ENCODE measurements at places on chromosomes 3 and 15.

- no peak for DNase-seq
Measured at GRCh38 chr3:50441424-50442217, 61.8 kb downstream of the CACNA2D2 start.

DNA sequence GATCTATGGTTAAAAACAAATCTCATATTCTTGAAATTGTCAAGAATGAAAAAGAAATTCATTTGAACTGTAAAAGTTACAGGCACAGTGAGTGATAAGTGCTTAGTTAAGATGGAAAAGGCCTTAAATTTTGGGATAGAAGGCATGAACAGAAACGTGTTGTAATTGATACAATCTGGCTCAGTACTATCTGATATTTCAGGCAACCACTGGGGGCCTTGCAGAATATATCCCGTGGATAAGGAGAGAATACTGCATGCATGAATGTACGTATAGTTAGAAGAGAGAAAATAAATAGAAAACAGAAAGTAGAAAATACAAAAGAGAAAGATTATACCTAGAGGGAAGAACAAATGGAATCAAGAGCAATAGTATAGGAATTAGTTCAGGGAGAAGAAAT is 741.4 kb upstream of the CCDC54 start:
- DNase-seq: no peak

- no peak for DNase-seq
Measured at GRCh38 chr3:98010194-98010882, 24.8 kb downstream of the GABRR3 start.

DNA sequence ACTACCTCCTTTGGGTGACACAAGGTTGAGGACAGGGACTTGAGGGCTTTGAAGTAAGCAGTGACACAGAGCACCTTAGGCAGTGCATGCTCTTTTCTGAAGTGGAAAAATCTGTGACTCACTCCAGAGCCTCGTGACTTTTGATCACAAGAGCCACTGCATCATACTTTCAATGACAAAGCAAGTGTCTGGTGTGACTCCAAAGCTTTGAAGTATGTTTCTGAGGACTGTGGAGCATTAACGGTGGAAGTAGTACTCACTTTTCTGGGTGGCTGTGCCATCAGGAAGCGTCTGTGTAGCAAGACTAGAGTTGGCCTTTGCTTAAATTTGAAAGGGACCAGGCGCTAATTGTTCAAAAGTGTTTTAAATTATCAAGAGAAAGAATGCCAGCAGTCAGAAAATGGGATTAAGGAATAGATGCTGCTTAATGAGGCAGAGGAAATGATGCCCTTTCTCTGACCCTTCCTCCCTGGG is 210.7 kb upstream of the TRIM42 start:
- DNase-seq: no peak

GRCh38 chr3:42659451-42660130 is 6.1 kb downstream of the ZBTB47 start:
- DNase-seq: no peak

DNA sequence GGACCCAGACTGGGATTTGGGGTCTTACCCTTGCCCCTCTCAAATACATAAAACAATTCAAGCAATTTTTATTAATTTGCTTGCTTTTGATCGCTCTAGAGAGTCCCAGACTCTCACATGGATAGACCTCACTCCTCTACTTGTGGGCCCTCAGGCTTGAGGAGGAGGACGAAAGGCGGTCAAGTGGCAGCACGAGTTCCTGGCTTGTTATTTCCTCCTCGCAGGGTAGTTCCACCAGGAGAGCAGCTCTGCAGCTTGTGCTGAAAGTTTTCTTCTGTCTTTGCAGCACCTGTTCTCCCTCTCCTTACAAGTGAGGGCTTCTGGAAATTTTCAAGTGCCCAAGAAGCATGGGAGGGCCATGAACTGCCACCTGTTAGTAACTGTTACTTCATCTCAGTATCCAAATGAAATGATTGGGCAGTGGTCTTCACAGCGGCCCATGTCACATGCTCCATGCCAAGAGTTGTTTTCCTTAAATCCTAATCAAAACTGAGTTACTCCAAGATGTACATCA is 22.7 kb downstream of the ABI3BP start:
- no peak for DNase-seq
